ENCODE measurements at places on chromosomes 2 and 18.

DNA sequence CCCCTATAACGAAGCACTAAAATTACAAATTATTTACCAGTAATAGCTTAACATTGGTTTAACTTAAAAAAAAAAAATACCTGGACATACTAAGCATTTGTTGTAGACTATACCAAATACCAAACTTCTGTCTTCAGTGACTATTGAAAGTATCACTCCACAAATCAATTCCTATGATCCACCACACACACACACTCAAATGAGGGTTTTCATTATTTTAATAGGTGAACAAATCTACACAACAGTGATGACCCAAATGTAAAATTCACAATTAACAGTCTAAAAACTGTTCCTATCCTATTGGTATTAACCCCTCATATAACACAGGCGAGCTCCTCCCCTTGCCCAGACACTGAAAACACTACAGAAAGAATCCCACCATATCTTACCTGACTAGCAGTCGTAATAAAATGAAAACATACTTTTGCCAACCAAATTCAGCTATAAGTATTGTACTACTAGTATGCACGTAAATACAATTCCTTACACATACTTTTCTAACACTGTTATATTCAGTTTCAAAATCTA is 2.5 kb downstream of the SP3 start:
- no peak for DNase-seq

GRCh38 chr18:47254341-47254939 is 3.0 kb upstream of the SKOR2 start:
- DNase-seq = no peak

DNA sequence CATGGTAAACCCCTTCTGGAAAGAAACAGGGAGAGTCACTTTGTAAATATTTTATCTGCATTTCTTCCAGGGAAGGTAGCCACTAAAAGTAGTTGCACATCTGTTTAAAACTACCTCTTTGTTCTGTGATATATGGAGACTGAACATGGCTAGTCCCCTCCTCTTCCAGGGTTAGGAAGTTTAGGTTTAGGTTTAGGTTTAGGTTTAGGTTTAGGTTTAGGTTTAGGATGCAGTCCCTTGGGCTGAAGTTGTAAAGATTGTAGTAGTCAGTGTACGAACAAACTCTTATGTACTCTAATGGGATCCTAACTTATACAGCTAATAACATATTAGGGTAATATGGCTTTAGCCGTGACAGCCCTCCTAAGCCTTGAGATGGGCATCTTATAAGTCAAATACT is 880.2 kb upstream of the TMEFF2 start:
- no peak for DNase-seq

- no peak for DNase-seq
Observed at GRCh38 chr2:33723329-33723728, 124.2 kb upstream of the FAM98A start.

DNA sequence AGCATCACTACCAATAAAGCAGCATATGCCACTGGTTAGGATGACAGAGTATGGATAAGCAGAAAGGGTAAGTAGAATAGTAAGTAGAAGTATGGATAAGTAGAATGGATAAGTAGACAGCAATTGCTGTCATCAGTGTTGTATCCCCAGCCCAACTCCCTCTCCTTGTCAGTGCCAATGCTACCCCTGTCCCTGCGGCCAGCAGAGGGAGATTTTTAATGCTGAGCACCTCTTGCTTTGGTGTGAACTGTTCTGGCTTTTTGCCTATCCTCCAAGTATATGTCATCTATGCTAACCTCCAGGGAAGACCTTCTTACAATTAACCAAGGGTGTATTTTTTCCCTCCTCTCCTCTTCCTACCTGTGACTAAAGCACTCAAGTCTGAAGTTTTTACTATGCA is 136.7 kb upstream of the SPHKAP start:
- DNase-seq = no peak

- no peak for DNase-seq
Observed at GRCh38 chr2:4356109-4356508, 652.7 kb downstream of the DCDC2C start.

DNA sequence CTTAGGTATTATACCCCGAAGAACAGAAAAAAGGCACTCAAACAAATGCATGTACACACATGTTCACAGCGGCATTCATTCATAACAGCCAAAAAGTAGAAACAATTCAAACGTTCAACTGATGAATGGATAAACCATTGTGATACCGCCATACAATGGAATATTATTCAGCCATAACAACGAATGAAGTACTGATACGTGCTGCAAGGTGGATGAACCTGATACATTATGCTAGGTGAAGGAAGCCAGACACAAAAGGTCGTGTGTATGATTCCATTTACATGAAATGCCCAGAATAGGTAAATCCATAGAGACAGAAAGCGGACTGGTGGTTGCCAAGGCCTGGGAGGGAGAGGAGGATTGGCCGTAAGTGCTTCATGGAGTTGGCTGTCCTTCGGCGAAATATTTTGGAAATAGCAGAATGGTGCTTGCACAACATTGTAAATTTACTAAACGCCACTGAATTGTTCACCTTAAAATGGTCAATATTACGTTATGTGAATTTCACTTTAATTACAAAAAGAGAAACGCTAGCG is 750 bp upstream of the RMP24 start:
- DNase-seq = no peak

- DNase-seq = no peak
Observed at GRCh38 chr2:197216361-197216979, 94.1 kb downstream of the ANKRD44 start.

GRCh38 chr2:215419769-215420470 is 15.9 kb downstream of the FN1 start:
- DNase-seq = no peak

GRCh38 chr2:194556629-194557028 is 1100.4 kb upstream of the SLC39A10 start:
- no peak for DNase-seq

- no peak for DNase-seq
Observed at GRCh38 chr2:151182899-151183809, 78.5 kb downstream of the RBM43 start.

DNA sequence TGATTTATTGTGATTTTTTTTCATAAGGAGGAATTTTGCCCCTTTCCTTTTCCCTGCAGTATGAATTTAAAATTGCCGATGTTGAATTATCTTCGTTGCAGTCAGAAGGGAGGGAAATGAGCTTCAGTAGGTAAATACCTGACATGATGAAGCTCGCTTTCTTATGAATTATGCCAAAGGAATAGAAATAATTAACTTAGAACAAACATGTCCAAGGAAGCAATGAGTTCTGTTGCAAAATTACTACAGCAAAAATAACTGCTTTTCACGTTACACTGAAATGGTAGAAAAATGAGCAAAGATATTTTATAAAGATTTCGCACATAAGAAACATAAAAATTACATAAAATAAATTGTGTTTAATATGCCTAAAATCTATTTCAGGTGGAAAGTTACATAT is 91.1 kb upstream of the ZNF804A start:
- no peak for DNase-seq

DNA sequence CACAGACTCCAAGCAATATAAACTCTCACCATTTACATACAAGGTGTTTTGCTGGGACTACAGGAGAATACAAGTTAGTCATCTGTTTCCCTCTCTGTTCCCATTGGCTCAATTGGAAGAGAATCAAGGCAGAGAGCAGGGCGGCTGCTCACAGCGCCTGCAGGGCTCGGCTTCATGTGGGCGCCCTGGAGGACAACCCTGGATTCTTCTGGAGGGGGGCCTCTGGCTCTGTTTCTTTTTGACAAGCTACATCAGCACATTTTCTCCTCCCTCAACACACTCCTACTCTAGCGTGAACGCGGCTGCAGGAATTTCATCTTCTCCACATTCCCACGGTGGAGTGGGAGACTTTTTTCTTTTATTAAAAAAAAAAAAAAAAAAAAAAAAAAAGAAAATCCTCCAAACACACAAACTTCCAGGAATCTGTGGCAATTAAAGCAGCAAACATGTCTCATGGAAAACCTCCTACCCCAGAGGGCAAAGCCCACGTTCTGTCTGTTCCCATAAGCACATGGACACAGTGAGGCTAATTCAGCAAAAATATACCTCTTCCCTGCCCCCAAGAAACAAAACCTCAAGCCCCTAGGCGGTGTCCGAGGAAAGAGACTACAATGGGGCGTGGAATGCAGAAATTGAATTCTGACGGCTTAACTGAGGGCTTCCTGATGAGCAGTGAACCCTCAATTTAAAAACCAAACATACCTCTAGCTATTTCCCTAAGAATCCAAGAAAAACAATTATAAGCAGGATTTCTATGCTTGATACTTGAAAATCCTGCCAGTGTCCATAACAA is 50.6 kb downstream of the PARD6G start:
- no peak for DNase-seq

GRCh38 chr2:26324903-26325302 is 21.0 kb upstream of the SELENOI start:
- DNase-seq = no peak
